ENCODE measurements at places on chromosomes 6 and 20.

- DNase-seq = no peak
Measured at GRCh38 chr6:81623106-81623759, 129.2 kb downstream of the TENT5A start.

DNA sequence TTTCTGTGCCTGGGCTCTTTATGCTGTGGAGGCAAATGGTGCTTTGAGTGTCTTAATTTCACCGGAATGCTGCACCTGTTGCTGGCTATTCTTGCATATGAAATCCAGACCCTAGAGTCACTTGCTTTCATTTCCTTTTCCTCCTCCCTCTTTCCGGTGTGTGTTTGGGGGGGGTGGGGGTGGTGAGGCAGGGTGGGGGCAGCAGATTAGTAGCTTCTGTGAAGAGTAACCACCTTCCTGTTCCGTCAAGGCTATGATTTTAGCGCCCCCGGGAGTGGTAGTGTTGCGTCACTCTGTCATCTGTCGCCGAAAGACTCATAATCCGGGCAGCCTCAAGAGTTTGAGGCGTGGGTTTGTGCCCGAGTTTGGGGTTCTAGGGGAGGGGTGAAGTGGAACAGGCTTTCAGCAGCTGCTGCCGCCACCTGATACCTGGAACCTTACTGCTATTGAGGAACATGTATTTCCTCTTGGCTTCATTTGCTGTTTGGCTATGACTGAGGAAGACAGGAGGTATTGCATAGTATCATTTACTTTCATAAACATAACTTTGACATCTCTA lies 49.1 kb downstream of the UTRN start:
- peak; percentile 45 for DNase-seq

GRCh38 chr6:101070044-101070608 lies 189.0 kb upstream of the ASCC3 start:
- DNase-seq = no peak

DNA sequence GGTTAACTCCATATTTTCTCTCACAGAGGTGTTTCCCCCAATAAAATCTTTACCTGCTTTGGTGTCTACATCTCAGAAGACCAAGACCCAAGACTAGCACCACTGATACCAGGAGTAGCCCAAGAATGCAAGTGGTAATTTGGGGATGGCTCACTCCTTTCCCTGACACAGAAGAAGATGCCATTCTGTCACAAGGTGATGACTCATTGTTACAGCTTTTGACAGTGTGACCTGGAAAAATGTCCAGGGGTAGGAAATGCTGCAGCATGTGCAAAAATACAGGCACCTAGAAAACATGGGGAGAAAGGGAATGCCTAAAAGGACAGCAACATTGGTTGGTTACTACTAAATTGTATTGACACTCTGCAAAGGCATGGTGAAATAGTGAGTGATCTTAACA lies 254.0 kb upstream of the GJE1 start:
- no peak for DNase-seq

GRCh38 chr6:154457046-154457713 lies 53.3 kb downstream of the CNKSR3 start:
- no peak for DNase-seq

DNA sequence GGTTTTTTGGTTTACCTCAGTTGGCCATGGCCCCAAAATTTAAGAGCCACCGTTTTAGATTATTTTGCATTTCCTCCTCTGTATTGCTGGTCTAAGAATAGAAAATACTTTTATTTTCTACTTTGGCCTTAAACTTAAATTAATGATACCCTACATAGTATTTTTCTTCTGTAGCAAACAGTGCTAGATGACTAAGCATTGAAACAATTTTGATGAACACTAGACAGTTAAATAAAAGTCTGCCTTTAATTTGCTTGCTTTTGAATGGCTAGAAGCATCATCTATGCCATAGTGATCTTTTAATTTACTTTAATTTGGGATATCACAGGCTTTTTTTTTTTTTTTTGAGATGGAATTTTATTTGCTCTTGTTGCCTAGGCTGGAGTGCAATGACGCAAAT lies 106.4 kb downstream of the CD109 start:
- DNase-seq = no peak

Measured in NCI-H2029 (cell line).